OCI-M1 (cell line): ENCODE measurements at places on chromosomes 7 and 10.
A peak's percentile ranks its signal among the peaks of the same experiment; 100 is the strongest.

DNA sequence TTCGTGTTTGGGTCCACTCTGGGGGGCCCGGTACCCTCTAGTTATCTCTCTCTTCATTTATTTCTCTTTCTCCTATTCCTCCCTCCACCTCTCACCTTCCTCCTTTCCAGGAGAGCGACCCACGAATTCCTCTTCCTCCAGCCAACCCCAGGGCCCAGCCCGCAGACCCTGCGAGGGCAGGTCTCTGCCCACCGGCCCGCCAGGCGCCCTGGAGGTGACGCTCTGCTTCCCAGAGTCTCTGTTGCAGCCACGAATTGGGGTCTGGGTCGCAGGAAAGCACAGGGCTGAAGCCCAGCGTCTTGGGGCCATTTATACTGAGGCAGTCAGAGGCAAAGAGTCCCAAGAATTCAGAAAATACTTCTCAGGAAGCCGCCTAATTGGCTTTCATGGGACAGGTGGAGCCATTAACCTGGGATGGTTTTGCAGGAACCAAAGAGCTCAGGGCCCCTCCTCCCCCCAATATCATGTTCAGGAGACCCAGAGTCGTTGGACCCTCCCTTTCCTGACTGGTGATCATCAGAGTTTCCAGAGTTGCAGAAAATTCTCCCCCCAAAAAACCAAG lies 2.7 kb upstream of the EN2 start:
- DNase-seq, result no peak

GRCh38 chr10:109698882-109699664 lies 224.2 kb downstream of the XPNPEP1 start:
- no peak for DNase-seq

DNA sequence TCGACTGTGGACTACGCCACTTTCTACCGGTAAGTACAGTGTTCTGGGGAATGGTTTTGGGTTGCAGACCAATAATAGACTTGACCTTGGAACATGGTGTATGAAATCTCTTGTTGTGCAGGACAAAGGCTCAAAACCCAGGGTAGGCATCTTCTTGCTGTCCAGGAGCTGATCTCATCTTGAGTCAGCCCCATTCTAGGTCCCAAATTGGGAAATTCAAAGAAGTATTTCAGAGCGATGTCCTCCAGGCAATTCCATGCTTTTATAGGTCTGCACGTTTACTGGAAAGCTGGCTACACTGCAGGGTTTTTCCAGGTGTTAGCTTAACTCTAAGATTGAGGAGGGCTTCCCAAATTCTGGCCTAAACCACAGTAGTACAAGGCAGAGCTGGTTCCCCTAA lies 180.7 kb downstream of the BMPER start:
- no peak for DNase-seq

GRCh38 chr7:39631736-39632308 lies 8.4 kb downstream of the RALA start:
- DNase-seq, result no peak

DNA sequence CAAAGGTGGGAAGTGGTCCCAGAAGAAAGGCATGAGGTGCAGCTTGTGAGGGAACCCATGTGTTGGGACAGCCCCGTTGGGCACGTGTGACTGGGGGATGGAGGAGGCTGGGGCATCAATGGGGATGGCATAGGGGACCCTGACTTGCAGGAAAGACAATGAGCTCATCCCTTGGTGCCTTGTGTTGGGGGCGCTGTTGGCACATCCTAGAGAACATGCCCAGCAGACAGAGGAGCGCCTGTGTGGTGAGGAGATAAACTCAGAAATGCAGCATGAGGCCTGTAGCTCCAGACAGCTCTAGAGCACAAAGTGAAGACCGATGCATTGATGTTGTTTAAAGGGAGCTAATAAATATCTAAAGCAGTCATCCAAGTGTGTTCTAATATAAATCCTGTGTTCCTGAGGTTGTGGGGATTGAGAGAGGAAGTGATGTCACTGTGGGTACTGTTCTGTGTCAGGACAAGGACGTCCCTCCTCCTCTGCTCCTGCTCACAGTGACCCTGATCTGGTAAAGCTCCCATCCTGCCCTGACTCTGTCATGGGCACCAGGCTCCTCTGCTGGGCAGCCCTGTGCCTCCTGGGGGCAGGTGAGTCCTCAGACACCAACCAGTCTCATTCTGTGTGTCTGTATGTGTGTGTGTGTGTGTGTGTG lies 126.1 kb upstream of the PRSS58 start:
- no peak for DNase-seq

DNA sequence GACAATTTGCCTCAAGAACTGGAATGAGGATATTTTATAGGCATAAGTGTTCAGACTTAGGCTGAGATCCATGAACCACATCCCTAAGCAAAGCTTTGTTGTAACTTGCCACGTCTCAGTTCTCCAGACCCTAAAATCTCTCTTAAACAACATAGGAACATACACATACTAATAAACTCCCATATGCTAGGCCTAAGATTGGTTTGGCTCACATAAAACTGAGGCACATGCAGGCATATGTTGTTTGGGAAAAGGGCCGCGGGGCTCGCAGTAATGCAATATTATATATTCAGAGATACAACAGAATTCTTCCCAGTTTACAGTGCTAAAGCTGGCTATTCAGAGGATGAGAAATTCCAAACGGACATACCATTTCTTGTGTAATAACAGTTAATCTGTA lies 61.0 kb downstream of the DOCK4 start:
- no peak for DNase-seq

DNA sequence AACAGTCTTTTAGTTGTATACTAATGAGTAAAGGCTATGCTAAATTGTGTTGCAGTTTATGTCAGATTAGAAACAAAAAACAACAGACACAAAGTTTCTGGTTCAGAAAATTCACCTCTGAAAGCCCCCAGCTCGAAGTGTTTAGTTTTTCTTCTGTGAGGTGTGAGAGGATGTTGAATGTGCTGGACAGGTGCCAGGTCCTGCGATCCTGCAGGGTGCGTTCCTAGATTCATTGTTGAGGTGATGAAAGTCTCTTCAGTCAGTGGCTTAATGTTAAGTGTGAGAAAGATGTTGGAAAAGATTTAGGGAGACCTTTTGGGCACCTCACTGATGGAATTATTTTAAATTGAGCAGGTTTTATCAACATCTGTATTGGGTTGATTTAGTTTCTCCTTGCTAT lies 287.3 kb downstream of the SDK1 start:
- DNase-seq, result no peak

- DNase-seq, result no peak
Measured at GRCh38 chr7:41652267-41652666, 50.6 kb downstream of the INHBA start.

- peak; percentile 3 for DNase-seq
Measured at GRCh38 chr7:26417911-26418413, 126.3 kb downstream of the SNX10 start.

DNA sequence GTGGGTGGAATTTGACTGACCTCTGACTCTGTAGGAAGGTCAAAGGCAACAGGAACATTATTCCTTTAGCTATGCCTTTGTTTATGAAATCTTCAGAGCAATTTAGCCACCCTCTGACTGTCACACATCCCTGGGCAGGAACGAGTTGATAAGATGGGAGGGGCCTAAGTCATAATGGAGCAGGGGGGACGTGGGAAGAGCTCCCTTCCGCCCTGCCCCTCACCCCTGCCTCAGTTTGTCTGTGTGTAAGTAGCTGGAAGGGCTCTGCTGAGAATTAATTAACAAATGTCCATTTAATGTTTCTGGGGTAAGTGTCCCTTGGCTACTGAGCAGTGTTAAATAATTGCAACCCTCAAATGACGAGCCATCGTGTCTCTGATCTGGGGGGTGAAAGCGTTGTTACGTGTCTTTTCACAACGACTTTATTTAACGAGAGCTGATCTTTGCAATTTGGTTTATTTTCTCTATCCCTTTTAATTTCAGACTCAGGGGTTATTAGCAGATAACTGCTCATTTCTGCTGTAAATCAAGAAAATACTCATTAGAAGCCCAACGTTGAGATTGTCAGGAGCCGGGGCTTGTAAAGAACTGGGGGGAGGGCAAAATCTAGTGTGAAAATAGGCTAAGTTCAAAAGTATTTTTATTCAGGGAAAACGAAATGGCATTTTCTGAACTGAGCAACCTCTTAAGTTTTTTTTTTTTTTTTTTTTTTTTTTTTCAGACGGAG lies 12.5 kb upstream of the UNCX start:
- DNase-seq, result no peak

DNA sequence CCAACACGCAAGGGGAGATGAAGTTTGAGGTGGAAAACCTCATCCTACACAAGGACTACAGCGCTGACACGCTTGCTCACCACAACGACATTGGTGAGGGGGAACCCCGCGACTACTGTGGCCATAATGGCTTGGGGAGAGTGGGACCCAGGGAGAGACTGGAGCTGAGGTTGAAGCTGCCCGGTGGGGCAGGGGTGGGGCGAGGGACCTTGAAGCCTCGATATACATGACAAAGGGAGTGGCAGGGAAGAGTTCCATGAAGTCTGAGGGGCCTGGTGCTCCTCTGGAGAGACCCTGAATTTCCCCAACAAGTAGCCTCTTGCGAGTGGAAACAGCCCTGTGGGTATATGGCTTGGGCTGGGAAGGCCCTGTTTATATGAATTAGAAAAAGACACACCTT lies 3.1 kb downstream of the PLAU start:
- no peak for DNase-seq

DNA sequence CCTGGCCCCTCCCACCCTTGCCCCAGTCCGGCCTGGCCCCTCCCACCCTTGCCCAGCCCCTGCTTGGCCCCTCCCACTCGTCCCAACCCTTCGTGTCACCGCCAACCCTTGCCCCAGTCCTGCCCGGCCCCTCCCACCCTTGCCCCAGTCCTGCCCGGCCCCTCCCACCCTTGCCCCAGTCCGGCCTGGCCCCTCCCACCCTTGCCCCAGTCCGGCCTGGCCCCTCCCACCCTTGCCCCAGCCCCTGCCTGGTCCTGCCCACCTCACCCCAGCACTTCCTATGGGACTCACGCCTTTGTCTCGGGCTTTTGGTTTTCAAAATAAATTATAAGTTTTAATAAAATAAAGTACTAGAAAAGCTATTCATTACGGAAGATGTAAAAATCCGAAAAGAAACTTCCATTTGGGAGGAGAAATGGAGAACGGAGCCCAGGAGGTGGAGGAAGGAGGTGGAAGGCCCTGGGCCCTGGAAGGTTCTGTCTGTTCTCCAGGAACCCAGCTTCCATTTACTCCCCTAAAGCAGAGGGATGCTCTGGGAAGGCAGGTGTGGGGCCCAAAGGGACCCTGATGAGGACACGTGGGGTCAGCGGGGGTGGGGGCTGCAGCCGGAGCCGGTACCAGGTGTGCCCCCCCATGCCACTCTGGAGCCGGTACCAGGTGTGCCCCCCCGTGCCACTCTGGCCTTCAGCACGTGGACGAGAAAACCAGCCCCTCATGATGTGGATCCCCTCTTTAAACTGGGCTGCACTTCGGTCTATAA lies 52.2 kb downstream of the PWWP2B start:
- DNase-seq, result peak; percentile 75

GRCh38 chr7:143351060-143351459 lies 11.5 kb downstream of the FAM131B start:
- no peak for DNase-seq

DNA sequence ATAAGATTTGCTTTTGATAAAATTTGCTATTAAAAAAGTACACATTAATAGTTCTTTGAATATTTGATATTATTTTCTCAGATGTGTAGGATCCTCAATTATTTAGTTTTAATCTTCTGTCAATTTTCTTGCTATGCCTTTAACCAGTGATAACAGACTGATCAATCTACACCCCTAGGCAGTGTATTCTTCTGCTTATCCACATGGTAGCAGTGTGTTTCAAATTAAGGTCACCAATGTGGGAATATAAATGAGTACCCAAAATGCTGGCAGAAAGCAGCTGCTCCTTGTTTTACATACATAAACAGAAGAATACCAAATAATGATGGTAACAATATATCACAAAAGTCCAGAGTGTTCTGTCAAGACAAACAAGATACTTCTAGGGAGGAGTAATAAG lies 87.0 kb downstream of the SKAP2 start:
- no peak for DNase-seq

- no peak for DNase-seq
Measured at GRCh38 chr7:30238721-30239441, 45.5 kb upstream of the ZNRF2 start.

DNA sequence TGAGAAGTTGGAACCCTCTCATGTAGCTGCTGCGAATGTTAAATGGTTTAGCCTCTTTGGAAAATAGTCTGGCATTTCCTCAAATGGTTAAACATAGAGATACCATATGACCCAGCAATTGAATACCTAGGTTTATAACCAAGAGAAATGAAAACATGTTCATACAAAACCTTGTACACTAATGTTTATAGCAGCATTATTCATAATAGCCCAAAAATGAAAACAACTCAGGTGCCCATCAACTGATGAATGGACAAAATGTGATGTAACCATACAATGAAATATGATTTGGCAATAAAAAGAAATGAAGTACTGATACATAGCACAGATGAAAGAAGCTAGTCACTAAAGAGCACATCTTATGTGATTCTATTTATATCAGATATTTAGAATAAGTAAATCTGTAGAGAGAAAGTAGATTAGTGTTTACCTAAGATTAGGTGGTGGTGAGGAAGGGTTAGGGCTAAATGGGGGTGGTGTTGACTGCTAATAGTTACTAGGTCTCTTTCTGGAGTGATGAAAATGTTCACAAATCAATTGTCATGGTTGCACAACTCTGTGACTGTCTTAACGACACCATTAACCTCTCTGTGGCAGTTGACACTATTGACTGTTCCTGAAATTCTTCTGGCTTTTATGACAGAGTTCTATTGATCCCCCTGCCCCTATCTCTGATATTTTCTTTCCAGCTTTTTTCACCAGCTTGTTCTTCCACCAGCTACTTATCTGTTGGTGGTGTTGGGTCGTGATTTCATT lies 35.2 kb downstream of the VCL start:
- no peak for DNase-seq

GRCh38 chr7:1101563-1102431 lies 13.9 kb downstream of the GPER1 start:
- no peak for DNase-seq

- DNase-seq, result no peak
Measured at GRCh38 chr10:123911866-123912265, 20.3 kb upstream of the CPXM2 start.

DNA sequence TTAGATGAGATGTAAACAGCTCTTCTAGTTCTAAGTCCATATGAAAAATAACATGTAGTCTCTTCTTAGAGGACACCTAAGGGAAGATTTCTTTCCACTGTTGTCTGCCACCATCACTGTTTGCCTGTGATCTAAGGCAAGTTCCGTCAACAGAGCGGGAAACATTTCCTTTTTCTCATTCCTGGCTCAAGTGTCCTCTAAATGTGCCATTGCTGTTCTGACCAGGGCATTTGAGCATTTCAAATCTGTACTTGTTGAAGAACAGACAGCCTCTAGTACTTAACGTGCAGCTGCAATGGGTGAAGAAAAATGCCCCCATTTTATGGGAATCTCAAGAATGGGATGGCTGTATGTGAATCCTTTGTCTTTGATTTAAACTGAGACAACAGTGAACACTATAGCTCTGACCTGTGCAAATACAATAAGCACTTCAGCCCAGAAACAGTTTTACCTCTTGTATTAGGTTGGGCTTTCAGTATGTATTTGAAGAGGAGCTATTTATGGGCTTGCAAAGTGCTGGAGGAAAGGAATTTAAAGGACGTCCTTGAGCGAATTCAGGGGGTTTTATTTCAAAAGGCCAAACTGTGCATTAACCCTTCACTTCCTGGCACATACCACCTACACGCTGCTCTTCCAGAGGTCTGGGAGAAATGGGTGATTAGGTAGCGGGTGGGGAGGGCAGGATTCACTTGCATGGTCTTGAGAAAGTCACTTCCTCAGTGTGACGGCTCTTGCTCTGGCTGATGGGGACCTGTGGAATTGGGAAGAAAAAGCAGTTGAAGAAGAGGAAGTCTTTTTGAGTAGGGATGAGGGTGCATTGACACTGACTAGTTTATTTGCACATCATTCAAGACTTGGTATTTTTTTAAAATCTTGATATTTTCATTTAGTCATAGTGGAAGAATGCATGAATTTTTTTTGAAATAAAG lies 66.1 kb downstream of the THNSL1 start:
- no peak for DNase-seq
